ENCODE measurements at places on chromosomes 2 and 18.

DNA sequence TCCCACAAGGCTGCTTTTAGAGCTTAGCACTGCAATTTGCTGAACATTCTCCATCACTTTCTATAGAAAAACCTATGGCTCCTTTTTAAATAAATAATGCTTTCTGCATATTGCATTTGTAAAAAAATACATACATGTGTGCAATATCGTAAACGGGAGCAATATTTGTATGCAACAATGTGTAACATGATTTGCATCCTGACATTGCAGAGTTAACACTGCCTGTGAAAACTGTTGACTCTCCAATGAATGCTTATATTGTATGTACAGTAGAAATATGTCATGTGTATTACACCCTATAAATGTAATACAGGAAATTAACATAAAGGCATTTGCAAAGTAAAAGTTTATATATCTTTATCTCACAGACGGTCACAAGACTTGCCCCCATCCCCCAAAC is 135.0 kb upstream of the PIEZO2 start:
- no peak for DNase-seq

DNA sequence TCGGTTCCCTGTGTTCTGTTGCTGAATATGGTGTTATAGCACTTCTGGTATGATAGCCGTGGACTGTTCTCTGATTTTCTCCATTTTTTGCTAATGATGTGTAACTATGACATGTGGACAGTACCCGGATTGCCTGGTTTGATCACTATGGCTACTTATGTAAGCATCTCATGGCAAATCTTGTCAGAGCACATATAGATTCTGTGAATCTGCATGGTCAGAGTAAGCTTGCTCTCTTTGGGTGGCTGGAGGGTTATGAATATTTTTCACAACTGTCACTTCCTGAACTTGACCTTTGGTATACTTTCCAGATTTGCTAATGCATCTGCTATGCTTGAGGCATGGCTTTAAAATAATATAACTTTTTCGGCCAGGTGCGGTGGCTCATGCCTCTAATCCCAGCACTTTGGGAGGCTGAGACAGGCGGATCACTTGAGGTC is 36.8 kb upstream of the ATP8B1 start:
- no peak for DNase-seq

DNA sequence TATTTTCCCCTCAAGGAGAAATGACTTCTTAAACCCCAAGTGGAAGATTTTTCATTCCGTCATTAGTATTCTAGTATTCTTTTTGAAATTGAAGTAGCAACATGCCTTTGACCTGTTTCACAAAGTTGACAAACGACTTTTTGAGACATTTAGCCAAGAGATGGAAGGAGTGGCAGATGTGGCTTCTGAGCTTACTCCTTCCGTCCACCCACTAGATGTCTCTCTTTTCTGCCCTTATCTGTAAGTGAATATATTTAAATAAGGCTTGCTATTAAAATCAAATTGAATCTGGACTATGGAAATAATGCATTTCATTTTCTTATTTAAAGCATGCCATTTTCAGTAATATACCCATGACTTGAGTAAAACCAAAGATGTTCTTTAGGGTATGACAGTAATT is 74.1 kb downstream of the ACTR3 start:
- no peak for DNase-seq

GRCh38 chr18:77151772-77152520 is 19.4 kb upstream of the MBP start:
- no peak for DNase-seq

DNA sequence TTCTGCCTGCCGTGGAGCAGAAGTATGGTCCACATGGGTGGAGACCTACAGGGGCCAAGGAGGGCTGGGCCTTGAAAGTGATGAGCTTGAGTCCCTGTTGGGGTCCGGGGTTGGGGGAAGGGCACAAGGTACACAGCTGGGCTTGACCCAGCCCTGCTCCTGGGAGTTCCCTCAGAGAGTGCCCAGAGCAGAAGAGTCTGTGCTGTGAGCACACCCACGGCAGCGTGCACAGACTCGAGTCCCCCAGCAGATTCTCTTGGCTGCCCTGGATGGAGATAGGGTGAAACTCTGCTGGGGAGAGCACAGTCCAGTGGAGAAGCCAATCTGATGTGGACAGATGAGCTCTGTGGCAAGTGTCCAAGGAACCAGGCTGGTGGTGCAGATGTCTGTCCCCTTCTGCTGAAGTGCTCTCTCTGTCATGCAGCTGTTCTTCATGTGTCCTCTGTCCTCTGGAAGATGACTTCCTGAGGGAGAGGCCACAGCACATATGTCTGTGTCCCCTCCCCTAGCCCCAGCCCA is 27.5 kb downstream of the INPP4A start:
- no peak for DNase-seq

- no peak for DNase-seq
Observed at GRCh38 chr2:98537390-98538126, 70.8 kb downstream of the COA5 start.

DNA sequence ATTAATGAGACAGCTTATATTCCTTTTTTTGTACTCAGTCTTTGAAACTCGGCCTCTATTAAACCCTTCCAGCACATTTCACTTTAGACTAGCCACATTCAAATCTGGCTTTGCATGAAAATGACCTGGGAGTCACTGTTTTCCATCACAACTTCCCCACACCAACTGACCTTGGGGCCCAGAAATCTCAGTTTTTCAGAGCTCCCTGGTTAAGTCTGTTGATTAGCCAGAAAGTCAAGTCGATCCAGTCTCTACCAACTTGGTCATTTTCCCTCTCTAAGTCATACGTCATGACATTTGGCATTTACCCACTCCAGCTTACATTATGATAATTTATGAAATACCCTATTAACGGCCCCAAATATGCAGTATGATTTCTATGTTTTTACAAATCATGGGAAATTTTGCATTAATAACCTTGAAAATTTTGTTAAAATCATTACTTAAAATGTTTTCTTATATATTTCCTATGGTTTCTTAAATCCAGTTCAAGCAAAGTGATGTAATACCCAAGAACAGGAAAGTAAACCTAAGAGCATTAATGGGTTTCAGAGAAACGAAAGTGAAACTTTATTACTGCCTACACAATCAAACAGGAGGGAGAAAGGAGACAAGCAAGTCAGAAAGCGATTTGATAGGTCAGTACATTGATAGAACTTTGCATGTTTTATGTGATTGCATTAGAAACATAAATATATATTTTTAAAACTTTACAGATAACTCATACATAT is 77.1 kb downstream of the SPATS2L start:
- no peak for DNase-seq

DNA sequence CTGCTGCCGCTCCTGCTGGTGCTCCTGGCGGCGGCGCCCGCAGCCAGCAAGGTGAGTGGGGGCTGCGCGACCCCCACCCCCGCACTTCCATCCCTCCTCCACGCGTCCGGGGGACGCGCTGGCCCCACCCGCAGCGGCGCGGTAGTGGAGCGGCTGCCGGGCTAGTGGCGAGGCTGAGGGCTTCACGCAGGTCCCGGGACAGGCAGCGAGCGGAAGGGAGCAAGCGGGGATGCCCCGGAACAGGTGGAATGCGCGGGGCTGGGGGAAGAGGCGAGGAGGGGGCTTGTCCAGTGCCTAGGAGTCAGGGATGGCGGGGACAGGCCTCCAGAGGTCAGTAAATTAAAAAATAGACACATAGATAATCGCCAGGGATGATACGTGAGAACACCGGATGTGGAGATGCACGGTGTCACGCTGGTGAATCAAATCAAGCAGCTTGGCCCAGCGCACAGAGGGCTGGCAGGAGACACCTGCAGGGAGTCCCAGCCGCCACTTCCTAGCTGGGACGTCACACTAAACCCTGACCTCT is 403 bp downstream of the COL4A3 start:
- DNase-seq = peak; percentile 12

GRCh38 chr2:30230497-30231211 is 680 bp upstream of the LBH start:
- DNase-seq = no peak

DNA sequence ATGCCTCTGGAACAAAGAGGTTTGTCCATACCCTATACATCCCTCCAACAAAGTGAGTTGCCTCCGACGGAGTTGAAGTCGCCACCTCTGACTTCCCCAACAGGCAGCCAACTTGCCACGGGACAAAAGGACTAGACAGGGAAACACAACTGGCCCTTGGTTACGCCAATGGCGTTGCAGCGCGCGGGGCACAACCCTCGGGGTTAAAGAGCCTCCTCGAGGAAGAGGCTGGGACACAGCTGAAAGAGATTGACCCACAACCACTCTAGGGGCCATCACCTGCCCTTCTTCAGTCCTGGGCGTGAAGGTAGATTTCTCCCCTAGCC is 545 bp downstream of the GTF3C2 start:
- DNase-seq = peak; percentile 18

DNA sequence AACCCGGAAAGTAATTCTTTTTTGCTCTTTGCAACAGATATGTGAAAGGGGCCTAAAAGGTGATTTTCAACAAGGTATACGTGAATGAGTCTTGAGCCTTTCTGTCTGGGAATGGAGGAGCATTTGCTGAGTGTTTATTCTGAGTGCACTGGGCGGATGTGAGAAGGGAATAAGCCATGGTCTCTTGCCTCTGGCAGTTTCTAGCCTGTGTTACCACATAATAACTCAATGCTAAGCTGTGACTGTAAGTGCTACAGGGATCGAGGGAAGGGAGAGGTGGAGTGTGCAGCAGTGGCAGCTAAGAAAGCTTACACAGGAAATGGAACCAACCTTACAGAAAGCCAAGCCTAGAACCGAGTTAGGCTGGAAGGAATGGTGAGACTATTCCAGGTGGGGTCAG is 444.3 kb downstream of the SLC4A3 start:
- no peak for DNase-seq

DNA sequence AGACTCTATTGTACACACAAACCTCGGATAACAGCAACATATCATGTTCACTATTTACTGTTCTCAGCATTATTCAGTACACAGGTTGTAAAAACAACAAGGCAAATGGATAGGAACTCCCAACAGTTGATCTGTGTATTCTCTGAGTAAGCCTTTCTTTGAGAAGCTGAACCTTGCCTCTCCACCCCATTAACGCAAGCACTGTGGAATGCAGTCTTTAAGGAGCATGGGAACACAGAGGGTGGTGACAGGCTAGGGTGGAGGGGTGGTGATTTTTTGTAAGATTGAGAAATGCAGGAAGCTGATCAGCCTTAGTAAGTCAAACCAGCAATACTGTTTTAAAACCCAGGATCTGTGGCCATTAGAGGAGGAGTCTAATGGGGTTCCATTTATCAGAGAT is 19.6 kb upstream of the SERPINB11 start:
- DNase-seq = no peak

DNA sequence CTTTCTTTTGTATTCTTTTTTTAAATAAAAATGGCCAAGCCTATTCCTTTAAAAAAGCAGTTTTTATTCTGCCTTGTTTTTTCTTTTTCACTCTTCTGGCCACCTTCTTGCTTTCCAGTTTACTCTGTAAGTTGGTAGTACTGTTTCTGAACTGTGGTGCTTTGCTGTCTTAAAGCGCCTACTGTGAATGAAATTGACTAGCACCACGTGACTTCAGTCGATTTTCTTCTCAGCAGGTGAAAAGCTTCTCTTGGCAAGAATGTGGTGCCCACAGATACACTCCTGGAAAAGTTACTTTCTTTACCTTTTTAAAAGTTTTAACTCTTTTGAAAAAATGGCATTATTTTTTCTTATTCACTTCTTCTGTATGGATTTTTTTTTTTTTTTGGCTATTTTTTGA is 32.4 kb downstream of the DYNC1I2 start:
- no peak for DNase-seq

DNA sequence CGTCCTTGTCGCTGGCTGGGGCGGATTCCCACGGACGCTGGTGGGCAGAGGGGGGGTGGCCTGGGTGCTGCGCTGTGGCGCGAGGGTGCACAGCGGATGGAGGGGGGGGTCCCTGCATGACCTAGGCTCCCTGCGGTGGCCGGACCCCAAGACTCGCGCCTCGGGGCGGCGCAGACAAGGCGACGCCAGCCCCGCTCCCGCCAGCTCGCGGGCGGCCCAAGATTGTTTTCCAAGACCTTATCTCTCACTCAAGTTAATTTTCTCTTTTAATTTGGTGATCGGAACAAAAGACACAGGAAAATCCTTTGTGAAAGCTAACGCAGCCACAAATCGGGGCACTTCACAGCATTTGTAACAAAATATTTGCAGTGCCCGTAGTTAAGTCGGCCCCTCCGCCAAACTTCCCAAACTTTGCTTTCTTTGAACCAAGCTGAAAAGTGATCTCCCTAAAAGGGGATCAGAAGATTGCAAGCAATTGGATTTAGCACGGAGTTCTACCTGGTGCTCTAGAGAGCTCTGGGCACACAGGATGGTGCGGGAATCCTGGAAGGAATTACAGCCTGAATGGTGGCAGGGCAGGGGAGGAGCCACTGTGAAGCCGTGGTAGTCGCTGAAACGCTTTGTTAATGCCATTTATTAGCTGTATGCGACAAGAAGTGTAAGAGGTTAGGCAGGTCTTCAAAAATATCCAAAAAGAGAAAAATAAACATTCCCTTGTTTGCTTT is 4.8 kb upstream of the ID2 start:
- DNase-seq = no peak

DNA sequence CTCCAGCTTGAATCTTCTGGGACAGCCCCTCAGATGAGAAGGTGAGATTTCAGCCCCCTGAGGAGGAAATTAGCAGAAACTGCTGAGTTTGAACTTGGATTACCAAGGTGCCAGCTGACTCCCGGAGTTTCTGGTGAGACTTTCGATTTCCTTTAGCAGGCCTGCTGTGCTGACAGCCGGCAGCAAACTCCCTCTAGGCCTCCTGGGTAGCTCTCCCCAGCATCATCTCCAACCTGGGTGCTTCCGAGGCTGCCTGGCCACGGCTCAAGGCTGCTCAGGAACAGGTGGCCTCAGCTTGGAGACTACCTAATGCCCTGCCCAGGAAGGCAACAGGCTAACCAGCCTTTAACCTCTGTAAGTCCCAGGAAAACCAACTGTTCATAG is 16.5 kb downstream of the SDC1 start:
- no peak for DNase-seq

- DNase-seq = no peak
Observed at GRCh38 chr2:11012131-11012693, 100.5 kb downstream of the KCNF1 start.

DNA sequence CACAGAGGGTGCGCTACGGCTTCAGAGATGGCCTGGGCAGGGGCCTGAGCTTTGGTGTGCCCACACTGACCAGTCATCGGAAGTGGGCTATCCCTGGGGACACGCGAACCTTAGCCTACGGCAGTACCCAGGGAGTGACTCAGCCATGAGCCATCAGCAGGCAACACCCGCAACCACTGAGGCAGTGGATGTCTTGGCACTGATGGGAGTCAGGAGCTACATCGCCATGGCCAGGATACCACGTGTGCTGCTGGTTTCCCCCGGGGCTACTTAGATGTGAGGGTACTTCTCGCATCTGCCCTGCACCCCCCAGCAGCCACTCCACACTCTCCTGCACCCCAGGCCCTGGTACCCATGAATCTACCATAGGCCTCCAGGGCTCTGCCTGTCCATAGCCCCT is 12.8 kb upstream of the HPCAL1 start:
- DNase-seq = no peak

Measured in GM18507 (cell line).